Activated naive CD4-positive, alpha-beta T cell (primary cell): ENCODE measurements at places on chromosomes 5 and 9.

DNA sequence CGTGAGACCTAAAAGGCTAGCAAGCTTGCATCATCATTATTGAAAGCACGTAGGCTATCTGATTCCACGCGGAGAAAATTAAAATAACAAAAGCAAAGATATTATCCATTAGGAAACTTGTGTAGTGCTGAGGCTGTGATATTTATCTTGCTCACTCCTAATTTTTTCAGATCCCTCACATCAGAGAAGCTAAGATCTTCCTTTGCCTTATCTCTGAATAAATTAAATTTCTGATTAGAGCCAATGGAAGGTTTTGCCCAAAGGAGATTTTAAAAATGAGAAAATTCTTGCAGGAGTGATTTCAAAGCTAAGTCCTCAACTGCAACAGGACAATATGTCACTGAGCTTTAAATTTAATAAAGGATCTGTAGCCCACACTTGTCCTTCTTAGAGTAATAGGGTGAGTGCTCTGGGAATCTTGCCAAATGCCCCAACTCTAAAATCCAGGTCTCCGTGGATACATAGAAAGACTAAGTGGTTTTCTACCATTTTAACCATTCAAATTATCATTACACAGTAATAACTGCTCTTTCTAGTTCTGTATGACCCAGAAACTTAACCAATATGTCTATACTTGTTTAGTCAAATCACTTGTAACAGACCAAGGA lies 295.0 kb downstream of the CAAP1 start:
- DNase-seq = no peak

GRCh38 chr5:10391130-10391529 lies 37.6 kb downstream of the MARCHF6 start:
- DNase-seq = no peak

DNA sequence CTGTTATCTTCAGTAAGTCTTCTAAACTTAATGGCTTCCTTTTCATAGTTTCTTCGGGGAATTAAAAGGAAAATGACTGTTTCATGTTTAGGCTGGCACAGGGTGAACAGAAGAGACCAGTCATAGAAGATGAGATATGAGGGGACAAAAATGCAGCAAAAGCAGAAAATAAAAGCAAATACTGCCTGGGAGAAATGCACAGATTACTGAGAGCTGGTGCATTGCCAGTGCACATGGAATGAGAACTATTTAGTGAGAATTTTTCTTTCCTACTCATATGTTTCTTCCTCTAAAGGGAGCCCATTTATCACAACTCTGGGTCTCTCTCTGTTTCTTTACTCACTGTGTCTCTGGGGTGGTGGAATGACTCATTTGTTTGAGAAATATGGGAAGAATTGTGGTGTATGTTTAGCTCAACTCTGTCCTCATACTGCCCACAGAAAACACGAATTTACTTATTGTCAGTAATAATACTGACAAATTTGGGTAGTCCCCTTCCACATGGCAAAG lies 25.9 kb upstream of the ANKRD55 start:
- DNase-seq = no peak

DNA sequence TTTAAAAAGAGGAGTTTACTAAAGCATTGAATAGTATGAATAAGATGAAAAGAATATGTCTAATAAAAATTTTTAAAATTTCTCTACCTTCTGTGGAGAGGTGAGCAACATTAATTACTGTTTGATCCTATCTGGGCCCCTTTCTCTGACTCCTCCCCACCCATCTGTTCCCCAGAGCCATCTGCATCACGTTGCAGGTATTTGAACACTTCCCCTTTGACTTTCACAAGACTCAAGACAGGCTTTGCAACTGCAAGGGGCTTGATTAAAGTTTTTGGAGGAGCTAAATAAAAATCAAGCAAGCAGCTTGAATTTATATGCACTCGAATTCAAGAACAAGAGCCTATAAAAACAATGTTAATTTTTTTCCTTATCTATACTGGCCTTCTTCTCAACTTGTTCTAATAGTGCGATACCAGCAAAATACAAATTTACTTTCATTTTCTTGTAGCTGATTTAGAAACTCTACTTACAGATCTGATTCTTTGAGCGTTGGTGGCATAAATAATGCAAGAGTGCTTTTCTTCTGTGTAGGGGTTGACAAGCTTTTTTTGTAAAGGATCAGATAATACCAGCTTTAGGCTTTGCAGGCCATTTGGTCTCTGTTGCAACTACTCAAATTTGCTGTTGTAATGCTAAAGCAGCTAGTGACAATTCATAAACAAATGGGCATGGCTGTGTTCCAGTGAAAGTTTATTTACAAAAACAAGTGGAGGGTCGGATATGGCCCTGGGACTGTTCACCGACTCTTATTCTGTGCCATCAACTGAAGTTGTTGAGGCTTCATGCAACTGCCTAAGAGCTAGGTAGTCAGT lies 21.2 kb downstream of the TXNDC8 start:
- no peak for DNase-seq

GRCh38 chr5:52854301-52854700 lies 66.6 kb downstream of the ITGA1 start:
- no peak for DNase-seq

DNA sequence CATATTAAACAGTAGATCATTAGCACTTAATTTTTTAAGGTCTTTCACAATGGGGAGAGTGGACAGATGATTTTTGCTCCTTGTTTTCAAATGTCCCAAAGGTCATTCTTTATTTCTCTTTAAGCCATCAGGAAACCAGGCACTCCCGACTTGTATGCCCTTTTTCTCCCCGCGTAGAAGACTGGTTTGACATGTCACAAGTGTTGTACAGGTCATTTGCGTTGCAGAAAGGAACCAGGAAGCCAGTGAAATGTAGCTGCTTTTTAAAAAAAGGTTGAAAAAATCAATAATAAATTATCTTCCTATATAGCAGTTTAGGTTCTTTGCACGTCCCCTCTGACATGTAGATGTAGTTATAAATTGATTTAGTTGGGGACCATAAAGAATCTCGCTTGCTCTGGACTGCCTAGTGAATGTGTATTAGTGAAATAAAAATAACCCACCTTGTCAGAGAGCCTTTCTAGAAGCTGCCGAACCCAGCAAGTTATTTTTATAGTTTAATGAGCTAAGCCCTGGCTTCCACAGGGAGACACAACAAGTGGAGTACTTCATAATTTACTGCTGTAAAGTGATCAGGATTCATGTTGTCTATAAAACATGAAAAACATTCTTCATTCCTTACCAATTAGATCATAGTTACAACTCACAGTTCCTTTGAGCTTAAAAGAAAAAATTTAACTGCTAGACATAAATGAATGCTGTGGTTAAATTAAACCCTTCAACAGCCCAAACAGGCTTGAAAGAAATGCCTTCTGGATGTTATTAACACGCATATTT lies 404.6 kb downstream of the CSNK1G3 start:
- DNase-seq = no peak
